Testis (tissue), 5 donors: ENCODE measurements at places on chromosomes 11 and 22.

DNA sequence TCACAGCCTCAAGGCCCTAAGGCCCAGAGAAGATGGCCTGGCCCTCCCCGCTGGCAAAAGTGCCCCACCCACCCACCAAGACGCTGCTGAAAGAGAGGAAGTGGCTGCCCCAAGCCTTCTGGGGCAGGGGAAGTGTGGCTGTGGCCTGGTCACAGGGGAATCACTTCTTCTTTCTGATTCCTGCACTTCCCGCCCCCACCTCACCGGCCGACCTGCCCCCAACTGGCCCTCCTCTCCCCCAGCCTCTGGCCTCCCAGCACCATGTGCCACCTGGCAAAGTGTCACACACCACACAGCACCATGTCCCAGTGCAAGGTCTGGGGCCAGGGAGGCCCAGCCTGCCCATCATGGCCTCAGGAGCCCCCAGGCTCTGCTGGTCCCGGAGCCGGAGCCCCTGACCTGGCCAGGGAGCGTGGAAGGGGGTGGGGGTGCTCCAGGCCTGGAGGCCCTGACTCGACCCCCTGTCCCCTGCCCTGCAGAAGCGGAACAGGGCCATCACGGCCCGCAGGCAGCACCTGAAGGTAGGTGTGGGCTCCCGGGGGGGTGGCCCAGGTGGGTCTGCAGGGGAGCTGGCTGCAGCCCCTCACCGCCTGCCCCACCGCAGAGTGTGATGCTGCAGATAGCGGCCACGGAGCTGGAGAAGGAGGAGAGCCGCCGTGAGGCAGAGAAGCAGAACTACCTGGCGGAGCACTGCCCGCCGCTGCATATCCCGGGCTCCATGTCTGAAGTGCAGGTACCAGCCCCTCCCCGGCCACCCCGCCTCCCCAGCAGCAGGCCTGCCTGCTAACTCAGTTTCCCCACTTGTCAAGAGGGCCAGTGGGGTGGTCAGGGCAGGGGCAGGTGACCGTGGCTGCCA lies 1.4 kb downstream of the TNNI2 start:
- peak; percentile 52 for DNase-seq

GRCh38 chr22:41021061-41021612 lies 70.0 kb downstream of the RBX1 start:
- peak; percentile 32 for DNase-seq

DNA sequence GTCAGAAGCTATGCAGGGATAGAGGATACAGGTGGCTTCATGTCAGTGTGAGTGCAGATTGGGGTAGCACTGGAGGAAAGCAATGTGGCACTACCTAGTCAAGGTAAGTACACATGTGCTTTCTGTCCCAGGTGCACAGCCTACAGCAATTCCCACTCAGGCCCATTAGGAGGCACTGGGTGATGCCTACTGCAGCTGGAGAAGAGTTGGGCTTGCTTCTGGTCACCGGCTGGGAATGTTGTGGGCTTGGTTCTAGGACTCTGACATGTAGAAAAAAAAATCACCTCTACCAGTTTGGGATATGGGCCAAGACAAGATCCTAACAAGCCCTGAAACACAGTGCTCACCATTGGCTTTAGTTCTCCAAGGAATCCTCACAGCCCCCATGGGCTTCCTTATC lies 69.7 kb downstream of the TENM4 start:
- no peak for DNase-seq

DNA sequence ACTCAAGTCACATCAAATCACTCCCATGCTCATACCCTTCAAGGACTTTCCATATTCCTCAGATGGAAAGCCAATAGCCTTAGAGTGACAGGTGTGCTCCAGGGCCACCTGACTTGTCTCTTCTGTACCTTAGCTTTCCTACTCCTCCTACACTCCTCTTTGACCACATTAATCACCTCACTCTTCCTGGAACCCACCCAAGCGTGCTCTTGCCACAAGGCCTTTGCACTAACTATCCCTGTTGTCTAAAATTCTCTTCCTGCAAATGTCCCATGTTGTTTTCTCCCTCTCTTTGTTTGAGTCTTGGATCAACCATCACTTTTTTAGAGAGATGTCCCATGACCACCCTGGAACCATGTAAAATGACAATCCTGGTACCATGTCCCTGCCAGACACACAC lies 244.1 kb downstream of the AASDHPPT start:
- no peak for DNase-seq

GRCh38 chr11:60939855-60940254 lies 12.1 kb downstream of the SLC15A3 start:
- DNase-seq, result no peak

- DNase-seq, result no peak
Observed at GRCh38 chr11:70353900-70354568, 44.3 kb upstream of the CTTN start.

GRCh38 chr11:20064961-20065405 lies 95.3 kb downstream of the DBX1 start:
- no peak for DNase-seq

DNA sequence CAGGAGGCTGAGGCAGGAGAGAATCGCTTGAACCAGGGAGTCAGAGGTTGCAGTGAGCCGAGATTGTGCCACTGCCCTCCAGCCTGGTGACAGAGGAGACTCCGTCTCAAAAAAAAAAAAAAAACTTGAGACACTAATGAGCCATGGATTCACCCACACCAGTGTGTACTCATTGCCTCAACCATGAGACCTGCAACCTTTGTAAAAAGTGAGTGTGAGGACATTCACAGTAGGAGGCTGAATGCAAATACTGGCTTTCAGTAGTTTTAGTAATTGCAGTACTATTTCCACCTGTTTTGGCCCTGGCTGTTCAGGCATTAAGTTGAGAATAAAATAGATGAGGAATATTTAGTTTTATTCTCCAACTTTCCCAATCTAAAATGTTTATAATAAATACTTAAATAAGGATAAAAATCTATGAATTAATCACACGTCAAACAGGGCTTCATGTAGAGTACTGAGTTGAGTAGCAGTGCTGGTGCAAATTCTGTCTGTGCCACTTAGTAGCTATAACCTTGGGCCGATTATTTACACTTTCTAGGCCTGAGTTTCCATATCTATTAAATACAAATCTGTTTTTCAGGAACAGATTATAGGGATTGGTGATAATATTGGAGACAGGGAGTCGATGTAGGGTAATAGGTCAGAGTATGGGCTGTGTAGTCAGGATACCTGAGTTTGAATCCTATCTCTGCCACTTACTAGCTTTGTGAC lies 72.8 kb downstream of the PPP2R1B start:
- no peak for DNase-seq

- no peak for DNase-seq
Observed at GRCh38 chr11:782264-783174, 5.2 kb upstream of the GATD1 start.

DNA sequence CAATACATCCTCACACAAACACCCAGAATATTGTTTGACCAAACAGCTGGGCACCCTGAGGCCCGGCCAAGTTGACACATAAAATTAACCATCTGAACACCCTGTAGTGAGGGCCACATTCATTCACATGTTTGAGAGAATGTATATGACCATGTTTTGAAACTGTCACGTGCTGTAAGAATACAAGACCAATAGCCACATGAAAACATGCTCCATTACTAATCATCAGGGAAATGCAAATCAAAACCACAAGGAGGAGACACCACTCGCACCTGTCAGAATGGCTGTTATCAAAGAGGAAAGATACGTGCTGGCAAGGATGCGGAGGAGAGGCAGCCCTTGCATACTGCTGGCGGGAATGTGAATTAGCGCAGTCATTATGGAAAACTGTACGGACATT lies 38.3 kb upstream of the IGSF9B start:
- DNase-seq, result no peak

DNA sequence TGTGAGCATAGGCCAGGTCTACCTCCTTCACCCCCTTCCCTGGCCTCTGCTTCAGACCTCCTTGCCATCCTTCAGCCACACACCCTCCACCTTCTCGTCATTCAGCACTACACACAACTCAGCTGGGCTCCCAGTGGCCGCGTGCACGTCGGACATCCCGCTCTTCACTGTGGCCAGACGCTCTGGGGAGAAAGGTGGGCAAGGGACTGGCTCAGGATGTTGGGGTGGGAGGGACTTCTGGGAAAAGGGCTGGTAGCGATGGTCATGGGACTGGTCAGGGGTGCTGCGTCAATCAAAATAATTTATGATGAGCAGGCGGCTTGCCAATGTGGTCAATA lies 11.6 kb downstream of the IGSF22 start:
- no peak for DNase-seq

DNA sequence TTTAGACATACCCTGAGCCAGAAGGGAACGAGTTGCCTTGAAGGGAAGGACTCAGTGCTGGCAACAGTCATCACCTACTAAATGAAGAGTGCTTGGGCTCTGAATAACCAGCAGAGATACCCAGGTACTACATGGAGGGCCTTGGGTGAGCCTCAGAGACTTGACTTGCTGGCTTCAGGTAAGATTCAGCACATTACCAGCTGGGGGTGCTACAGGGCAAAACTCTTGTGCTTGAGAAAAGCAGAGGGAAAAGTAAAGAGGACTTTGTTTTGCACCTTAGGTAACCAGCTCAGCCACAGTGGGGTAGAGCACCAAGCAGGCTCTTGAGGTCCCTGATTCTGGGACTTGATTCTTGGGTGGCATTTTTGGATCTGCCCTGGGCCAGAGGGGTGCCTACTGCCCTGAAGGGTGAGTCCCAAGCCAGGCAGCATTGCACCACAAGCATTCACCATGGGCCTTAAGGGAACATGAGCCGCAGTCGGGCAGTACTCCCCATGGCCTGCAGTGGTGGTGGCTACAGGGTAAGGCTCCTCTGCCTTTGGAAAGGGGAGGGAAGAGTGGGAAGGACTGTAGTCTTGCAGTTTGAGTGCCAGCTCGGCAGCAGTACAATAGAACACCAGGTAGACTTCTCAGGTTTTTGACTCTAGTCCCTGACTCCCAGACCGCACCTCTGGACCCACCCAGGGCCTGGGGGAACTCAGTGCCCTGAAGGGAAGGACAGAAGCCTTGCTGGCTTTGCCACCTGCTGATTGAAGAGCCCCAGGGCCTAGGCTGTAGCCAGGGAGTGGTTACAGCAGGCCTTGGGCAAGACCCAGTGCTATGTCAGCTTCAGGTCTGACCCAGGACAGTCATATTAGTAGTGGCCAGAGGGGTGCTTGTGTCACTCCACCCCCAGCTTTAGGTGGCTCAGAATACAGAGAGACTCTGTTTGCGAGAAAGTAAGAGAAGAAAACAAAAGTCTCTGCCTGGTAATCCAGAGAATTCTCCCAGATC lies 22.7 kb upstream of the PLEKHA7 start:
- DNase-seq, result no peak

GRCh38 chr11:103997082-103997481 lies 39.4 kb upstream of the DDI1 start:
- DNase-seq, result no peak
